ENCODE measurements at places on chromosomes 13 and 19.

GRCh38 chr19:33472691-33473652 lies 48.6 kb downstream of the PEPD start:
- no peak for DNase-seq

DNA sequence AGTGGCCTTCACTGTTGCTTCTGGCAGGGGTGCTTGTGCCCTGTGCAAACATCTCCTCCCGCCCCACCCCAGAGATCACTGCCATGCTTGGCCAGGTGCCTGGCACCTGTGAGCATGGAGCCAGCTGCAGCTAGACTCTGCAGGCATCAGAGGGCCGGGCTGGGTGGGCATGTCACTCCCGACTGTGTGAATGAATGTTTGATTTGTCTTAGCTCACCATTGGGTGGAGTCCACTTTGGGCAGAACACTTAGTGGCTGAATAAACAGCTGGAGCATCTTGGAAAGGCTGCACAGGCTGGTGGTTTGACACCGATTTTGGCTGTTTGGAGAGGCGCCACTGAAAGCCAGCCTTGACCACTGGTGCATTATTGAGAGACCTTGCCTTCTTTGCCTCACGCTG lies 267.3 kb downstream of the DLEU7 start:
- DNase-seq = no peak

DNA sequence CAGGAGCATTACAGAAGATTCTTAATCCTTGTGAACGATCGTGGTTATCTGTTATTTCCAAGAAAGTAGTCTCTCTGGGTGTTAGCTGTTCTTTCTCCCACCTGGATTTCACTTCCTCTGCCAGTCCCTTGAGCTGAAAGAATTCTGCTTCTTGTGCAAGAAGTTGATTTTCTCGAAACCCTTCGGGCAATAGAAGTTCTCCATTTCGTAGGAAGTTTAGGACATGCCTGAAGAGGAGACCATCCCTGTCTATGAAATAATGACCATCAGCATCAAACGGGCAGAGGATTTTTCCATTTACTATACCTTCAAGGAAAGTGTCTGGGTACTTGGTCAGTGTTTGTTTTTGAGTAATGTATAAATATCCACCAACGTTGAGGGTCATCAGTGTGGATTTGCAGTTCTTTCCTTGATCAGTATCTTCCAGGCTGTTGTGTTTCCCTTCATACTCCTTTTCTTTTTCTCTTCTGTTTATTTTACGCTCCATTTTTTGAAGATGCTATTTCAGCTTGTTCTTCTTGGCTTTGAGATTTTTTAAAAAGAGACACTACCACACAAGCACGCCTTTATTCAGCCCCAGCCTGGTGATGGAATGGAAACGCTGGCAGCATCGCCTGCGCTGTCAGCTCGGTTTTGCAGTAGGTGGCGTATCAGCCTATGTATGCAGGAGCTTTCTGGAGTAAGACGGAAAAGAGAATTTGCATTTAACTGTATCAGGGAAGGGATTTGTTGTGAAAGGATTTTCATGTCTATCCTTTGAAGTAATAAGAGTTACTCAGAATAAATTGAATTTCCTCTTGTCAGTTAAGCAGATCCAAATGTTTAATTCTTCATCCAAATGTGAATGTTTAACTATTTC lies 6.5 kb downstream of the KCTD4 start:
- DNase-seq = no peak

DNA sequence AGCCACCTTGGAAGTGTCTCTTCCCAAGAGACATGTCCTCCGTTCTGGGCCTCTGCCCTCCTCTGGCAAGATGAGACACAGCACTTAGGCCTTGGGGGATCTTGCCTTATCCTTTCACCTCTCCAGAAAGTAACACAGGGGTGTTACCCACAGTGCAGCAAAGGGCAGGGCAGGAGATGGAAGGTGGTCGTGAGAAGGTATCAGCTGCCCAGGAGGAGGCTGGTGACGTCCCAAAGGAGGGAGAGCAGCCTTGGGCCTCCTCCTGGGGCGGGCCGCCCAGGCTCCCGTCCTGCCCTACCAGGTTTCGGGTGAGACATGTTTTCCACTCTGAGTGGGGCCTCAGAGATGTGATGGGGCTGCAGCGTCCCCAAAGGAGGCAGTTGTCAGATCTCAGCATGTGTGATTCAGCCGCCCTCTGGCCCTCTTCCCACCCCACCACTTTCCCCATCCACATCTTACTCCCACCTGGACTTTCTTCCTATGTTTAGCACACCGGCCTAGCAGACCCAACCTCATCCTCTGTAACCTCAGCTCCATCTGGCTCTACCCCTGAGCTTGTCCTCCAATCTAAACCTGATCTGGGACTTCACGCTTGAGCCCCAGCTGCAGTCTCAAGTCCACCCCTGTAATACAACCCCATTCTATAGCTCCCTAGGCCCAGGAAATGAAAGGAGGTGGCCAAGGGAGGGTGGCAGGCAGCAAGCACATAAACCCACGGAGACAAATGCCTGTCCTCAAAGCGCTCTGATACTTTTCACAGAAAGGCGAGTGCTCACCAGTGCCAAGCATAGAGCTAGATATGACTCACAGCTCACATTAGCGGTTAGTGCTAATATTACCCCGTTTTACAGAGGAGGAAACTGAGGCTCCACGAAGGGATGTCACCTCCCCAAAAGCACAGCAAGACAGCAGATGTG lies 9.3 kb downstream of the POU2F2 start:
- no peak for DNase-seq
